ENCODE measurements at places on chromosomes 4 and X.
A peak's percentile ranks its signal among the peaks of the same experiment; 100 is the strongest.

GRCh38 chrX:17788439-17788838 lies 51.1 kb downstream of the SCML1 start:
- peak; percentile 13 for DNase-seq

DNA sequence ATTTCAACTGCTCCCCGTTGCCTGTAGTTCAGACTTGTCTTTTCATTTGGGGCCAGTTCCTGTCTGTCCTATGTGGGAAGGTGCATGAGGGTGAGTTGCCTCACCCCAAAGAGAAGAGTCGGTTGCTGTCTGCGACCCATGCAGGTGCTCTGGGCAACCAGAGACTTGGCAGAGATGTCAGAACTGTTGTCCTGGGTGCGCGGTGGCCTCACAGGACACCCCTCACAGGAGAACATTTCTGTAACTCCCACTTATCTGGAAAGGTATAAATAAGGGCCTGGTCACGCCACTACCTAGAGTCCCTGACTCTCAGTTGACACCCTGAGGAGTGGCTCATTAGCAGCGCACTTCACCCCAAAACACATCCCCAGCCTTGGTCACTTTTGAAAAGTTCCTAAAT lies 9.7 kb upstream of the NAT8L start:
- DNase-seq = no peak

DNA sequence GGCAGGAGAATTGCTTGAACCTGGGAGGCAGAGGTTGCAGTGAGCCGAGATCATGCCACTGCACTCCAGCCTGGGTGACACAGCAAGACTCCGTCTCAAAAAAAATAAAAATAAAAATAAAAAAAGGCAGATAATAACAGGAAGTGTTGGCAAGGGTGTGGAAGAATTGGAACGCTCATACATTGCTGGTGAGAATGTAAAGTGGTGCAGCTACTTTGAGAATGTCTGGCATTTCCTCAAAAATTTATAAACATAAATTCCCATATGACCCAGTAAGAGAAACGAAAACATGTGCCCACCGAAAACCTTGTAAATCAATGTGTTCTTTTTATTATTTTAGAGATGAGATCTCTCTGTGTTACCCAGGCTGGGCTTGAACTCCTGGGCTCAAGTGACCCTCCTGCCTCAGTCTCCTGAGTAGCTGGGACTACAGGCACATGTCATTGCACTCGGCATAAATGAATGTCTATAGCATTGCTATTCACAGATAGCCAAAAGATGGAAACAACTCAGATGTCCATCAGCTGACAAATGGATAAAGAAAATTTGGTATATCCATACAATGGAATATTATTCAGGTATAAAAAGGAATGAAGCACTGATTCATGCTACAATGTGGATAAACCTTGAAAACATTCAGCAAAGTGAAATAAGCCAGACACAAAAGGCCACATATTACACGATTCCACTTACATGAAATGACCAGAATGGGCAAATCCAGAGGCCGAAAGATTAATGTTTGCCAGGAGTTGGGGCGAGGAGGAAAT lies 63.7 kb upstream of the PLAC1 start:
- DNase-seq = no peak

GRCh38 chr4:82733636-82734035 lies 65.0 kb downstream of the SCD5 start:
- DNase-seq = no peak

- no peak for DNase-seq
Observed at GRCh38 chr4:54863571-54864255, 206.0 kb downstream of the KIT start.

DNA sequence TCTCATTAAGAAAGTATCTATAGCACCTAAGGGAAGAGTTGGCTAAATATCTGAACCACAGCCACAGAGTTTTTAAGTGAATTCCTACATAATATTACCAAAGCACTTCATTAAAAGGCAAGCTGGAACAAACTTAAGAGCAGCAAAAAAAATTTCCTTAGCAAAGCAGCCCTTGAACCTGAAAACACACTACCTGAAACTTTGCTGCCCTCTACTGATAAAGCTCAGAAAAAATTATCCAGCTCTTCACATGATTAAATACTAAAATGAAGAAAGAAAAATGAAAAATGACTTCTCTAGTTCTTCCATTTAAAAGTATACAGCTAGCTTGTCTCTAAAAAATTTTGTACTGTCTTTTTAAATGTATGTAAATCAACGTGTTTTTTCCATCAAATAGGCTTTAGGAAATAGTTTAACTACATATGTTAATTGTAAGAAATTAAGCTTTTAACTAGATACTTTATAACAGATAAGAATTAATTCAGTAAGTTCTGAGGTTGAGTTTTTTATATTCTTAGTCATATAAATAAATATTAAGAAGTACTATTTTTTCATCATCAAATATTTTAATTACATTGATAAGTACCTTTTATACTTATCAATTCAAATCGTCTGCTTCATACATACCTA lies 156.1 kb downstream of the STPG2 start:
- no peak for DNase-seq

DNA sequence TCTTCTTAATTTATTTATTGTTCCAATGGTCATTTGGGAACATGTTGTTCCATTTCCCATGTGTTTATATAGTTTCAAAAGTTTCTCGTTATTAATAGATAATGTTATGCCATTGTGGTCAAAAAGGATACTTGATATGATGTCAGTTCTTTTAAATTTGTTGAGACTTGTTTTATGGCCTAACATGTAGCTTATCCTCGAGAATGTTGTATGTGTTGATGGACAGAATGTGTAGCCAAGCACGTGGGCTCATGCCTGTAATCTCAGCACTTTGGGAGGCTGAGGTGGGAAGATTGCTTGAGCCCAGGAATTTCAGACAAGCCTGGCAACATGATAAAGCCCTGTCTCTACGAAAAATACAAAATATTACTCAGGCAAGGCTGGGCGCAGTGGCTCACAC lies 168.5 kb upstream of the USP38 start:
- no peak for DNase-seq

- DNase-seq = no peak
Observed at GRCh38 chrX:151042842-151043241, 59.7 kb downstream of the HMGB3 start.

GRCh38 chrX:6568031-6568430 lies 33.1 kb upstream of the VCX3A start:
- DNase-seq = no peak

DNA sequence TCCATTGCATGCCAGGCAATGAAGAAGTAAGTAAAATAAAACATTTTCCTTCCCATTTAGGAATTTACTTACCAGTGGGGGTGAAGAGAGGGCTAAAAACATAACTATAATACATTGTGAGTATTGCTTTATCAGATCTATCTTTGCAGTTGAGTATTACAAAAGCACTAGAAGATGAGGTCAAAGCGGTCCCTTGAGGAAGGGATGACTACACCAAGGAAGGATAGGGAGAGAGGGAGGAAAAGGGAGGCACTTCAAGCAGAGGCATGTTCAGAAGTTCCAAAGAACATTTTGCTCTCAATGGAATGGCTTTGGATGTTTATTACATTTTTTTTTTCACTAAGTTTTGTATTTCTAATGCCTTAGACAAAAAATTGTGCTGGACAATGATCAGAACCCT lies 127.8 kb downstream of the TET2 start:
- no peak for DNase-seq

DNA sequence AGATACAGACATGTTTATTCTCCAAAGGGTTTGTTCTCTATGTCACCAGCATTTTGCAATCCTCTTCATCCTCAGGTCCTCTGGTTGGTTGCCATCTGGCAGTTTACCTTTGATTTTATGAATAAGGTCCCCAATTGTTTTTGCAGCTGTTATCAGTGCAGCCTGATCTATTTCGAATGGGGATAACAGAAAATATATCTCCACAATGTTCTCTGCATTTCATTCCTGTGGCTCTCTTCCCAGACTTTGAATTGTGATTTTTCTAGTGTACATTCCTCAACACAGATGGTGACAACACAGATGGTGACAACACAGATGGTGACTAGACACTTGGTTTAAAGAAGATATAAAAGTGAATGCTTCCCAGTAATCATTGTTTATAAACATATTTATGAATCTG lies 74.1 kb downstream of the FBXO8 start:
- DNase-seq = no peak

DNA sequence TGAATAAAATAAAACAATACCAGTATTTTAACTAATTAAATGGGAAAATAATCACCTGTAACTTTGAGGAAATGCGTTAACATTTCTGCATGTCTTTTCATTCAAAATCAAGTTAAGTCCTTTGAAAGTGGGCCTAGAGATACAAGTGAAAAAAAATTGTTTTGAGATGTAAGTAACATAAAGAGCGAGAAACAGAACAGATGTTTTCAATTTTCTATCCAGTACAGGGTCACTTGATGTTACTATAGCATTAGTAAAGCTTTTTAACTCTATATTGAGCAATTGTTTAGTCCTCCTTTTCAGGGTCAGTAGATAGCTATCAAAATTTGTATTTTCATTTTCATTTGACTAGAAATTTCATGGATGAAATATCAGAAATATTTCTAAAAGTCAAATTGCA lies 761.4 kb downstream of the CCSER1 start:
- no peak for DNase-seq

GRCh38 chrX:141396536-141396935 lies 154.2 kb upstream of the SPANXC start:
- no peak for DNase-seq

GRCh38 chr4:40991908-40992307 lies 222.4 kb downstream of the APBB2 start:
- no peak for DNase-seq

GRCh38 chrX:8684201-8684965 lies 47.6 kb downstream of the ANOS1 start:
- DNase-seq = no peak

DNA sequence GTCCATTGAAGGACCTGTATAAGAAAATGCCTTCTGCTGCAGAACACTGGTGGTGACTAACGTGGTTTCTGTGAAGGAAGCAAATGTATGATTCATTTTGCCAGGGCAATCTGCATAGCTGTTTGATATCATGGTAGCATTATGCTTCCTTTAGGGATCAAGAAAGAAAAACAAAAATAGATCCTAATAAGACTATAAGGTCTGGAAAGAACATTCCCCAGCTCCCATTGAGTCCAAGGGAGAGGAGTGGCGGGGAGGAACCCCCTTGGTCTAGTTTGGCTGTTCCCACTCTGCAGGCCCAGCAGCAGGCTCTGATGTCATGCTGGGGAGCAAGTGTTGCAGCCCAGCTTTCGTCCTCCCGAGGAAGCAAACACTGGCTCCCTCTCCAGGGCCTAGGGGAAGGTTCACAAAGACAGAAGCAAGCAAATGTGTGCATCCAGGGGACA lies 154.5 kb upstream of the GALNT7 start:
- DNase-seq = no peak

- no peak for DNase-seq
Observed at GRCh38 chr4:151555151-151555945, 146.4 kb downstream of the FHIP1A start.

GRCh38 chr4:121799208-121799823 lies 1.8 kb upstream of the EXOSC9 start:
- no peak for DNase-seq

- no peak for DNase-seq
Observed at GRCh38 chrX:46913667-46914066, 1.4 kb downstream of the JADE3 start.

- DNase-seq = no peak
Observed at GRCh38 chrX:40152741-40153344, 55.1 kb upstream of the BCOR start.

DNA sequence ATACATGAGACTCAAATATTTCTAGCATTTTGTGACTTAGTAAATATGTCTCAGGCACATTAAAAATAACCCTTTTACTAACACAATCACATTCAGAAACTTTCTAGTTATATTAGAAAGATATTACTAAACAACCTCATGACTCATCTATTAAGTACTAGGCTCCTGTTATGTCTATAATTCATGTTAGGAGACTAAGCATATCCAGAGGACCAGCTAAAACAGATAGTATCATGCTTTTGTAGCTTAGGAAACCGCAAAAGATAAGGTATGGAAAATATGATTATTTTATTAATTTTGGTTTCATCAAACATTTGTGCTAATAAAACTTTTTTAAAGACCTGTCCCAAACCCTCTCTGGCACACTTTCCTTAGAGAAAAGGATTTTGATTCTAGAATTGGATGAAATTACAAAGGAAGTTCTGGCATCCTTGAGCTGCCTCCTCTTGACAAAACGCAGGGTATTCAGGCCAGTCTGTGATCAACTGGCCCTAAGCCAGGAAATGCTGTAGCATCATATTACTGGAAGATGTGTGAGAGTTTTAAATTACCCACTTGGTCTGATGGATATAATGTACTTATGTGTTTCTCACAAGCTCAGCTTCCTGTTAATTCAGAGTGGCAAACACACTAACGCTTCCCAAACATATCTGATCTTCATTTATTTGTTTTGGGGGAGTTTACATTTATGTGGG lies 60.4 kb downstream of the NRK start:
- DNase-seq = no peak

DNA sequence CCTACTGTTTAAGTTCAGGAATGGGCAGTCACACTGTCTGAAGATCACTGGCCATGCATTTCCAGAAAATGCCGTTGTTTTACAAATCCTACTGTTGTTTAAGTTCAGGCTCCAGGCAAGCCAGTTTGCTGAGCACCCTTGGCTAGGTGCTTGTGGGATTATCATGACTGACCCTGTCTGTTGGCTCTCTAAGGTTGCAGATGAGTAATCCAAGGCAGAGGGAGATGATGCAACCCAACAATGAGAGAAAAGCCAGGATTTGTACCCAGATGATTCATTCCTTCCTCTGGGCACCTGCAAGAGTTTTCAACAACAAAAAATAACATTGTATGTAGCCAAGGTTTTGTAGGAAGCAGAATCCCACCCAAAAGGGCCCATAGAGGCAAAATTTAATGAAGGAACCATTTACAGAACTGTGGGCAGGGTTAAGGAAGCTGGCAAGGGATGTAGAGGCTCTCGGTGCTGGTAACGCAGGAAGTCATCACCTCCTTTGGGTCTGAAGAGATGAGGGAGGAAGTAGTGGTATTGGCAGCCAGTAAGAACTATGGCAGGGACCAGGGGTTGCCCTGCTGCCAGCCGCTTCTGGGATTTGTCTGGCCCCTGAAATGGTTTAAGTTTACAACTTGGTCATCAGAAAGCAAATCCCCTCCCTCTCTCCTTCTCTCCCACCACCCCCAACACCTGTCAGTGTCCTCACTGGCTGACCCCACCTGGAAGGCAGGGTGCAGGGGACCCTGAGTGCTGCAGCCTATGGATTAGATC lies 54.8 kb downstream of the MSX1 start:
- no peak for DNase-seq

- no peak for DNase-seq
Observed at GRCh38 chr4:71156616-71157015, 163.2 kb downstream of the DCK start.

DNA sequence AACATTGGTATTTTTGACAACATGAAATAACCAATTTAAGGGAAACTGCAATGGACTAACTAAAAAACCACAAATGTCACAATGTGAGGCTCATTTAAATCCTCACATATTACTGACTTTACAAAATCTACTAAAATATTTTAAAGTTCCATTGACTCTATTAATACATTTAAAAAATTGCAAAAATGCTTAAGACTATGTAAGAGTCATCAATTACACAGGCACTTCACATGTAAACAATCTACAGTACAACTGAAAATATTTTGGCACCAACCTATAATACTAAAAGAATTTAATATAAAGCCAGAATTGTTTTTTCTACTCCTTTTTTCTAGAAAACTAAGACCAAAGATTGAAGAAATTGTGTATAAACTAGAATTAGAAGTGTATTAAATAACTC lies 76.8 kb upstream of the RBMXL3 start:
- no peak for DNase-seq

Data from stimulated activated CD4-positive, alpha-beta T cell treated with anti-CD3 and anti-CD28 coated beads, Interleukin-1b, Interleukin-23, amount 100 ng/mL, for 24 hours (primary cell).